Fibroblast of skin of scalp (primary cell): ENCODE measurements at places on chromosomes 16 and 17.

GRCh38 chr16:55376045-55376444, 52.0 kb downstream of the IRX6 start:
- no peak for DNase-seq

DNA sequence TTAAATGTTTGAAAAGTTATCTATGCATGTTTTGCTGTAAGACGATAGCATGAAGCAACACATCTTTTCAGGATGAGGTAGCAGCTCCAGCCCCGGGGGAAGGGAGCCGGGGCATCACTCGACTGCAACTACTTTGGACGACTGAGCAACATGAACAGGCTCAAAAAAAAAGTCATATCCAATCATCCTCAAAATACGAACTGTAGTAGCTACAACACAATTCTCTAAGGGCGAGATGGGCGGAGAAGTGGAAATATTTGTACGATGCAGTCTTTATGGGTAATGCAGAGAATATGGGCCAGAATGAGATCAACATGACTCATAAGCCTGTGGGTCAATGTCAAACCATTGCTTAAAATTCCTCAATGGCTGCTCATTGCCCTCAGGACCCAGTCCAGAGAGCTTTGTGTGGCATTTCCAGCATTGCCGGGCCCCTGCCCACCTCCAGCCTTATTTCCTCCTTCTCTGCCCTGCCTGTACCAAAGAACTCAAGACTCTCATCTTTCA, 17.7 kb upstream of the SMURF2 start:
- peak; percentile 99 for DNase-seq

DNA sequence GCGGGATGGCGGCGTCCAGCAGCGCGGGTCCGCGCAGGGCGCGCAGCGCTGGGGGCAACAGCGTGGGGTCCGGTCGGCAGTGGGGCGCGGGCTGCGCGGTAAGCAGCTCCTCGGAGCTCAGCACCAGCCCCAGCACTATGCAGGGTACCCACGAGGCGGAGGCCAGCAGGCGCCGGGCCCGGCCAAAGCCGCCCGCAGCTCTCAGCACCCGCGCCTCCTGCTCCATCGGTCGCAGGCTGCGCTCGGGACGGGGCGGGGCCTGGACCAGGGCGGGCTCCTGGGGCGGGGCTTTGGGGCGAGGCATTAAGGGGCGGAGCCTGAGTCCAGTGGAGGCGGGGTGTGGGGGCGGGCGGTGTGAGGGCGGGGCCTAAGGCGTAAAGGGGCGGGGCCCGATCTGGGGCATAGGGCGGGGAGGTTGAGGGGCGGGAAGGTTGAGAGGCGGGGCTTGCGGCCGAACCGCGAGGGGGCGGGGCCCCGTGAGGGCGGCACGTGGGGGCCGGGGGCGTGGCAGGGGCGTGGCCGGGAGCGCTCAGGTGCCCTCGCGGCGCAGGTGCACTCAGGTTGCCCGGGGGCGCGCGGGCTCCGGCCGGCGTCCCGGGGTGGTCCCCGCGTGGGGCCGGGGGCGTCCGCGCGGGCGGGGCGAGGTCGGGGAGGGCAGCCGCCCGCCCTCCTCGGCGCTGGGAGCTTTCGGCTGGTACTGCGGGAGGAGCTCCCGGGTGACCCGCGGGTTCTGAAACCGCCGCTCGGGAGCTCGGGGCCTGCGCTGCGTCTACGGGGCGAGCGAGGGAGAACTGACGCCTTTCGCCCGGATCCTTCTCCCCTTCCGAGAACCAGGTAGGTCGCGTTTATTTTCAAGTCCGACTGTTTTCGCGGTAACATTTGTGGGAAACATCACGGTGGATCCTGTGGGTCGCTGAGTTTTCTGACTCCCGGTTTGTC, 1.4 kb upstream of the SLC22A31 start:
- DNase-seq, result peak; percentile 74

DNA sequence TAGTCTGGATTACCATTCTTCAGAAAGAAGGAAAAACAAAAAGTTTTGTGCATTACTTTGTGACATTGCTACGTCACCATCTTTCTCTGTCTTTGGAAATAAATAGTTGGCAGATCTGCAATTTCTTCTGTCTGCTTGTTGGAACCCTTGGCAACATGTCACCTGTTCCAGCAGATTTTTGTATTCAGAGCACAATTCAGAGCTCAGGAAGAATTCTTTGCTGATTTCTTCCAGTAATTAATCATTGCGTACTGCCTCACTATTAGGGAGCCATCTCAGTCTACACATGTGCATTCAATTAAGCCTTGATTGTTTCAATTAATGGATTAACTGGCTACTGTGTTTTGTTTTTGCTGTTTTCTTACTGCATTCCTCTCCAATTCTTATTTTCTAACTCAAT, 467.2 kb downstream of the CDH8 start:
- DNase-seq, result no peak

GRCh38 chr16:61763013-61763412, 273.2 kb downstream of the CDH8 start:
- no peak for DNase-seq

DNA sequence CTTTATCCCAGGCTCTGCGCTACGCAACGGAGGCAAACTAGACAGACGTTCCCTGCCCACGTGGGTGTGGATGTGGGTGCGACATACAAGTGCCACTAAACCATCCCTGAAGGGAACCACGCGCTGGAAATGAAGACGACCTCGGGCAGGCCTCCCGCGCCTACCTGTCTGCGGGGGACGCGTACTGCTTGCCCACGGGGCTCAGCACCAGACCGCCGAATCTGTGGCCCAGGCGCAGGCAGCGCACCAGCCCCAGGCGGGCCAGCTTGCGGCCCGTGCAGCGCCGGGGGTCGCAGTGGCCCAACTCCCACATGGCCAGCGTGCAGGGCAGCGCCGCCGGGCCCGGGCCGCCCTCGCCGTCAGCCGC, 480 bp downstream of the TSR3 start:
- no peak for DNase-seq

DNA sequence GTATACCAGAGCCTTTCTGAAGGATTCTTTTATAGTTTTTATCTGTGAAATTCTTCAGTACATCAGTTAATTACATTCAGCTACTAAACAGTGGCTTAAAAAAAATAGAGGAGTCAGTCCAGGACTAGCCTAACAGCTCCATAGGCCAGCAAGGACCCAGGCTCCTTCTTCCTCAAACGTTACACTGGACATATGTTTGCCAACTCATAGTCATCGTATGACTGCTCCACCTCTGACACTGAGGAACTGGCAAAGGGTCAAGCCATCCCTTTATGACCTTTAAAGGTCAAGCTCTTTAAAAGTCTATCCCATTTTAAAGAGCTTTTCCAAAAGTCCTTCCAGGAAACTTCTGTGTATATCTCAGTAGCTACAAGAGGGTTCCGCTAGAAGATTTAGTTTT, 36.6 kb downstream of the PHLPP2 start:
- no peak for DNase-seq

DNA sequence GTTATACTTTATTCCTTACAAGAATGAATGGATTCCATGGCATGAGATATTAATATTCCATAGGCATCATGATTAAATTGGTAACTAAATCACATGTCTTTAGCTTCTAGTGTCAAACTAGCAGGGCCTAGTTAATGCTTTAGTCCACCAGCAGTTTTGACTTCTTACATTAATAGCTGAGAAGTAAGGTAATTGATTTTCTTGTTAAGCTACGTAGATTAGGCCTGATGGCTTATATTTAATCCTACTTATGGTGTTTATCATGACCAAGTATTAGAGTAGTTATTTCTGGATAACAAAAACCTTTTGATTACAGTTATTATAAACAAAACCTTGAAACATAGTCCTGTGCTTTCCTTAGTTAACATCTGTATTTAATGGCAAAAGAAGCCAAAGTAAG, 184.5 kb downstream of the TANC2 start:
- DNase-seq, result no peak

DNA sequence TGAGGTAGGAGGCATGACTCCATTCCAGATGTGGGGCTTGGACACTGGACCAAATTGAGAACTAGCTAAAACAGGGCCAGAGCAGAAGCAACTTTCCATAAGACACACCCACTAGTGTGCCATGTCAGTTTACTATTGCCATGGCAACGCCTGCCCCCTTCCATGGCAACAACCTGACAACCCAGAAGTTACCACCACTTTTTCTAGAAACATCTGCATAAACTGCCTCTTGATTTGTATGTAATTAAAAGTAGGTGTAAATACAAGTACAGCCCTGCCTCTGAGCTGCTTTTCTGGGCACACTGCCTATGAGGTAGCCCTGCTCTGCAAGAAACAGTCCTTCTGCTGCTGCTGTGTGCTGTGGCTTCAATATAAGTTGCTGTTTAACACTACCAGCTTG, 19.5 kb upstream of the SCNN1B start:
- no peak for DNase-seq

DNA sequence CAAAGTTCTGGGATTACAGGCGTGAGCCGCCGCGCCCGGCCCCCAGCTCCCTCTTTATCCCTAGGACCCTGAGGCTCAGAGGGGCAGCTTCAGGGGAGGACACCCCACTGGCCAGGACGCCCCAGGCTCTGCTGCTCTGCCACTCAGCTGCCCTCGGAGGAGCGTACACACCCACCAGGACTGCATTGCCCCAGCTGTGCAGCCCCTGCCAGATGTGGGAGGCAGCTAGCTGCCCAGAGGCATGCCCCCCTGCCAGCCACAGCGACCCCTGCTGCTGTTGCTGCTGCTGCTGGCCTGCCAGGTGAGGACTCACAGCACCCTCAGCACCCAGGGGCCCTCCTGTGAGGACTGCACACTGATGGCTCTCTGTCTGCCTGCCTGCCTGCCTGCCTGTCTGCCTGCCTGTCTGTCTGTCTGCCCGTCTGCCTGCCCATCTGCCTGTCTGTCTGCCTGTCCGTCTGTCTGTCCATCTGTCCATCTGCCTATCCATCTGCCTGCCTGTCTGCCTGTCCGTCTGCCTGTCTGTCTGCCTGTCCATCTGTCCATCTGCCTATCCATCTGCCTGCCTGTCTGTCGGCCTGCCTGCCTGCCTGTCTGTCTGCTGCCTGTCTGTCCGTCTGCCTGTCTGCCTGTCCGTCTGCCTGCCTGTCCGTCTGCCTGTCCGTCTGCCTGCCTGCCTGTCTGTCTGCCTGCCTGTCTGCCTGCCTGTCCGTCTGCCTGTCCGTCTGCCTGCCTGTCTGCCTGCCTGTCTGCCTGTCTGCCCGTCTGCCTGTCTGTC, 5.0 kb downstream of the GCGR start:
- no peak for DNase-seq

GRCh38 chr17:69323806-69324205, 3.1 kb downstream of the ABCA5 start:
- no peak for DNase-seq

DNA sequence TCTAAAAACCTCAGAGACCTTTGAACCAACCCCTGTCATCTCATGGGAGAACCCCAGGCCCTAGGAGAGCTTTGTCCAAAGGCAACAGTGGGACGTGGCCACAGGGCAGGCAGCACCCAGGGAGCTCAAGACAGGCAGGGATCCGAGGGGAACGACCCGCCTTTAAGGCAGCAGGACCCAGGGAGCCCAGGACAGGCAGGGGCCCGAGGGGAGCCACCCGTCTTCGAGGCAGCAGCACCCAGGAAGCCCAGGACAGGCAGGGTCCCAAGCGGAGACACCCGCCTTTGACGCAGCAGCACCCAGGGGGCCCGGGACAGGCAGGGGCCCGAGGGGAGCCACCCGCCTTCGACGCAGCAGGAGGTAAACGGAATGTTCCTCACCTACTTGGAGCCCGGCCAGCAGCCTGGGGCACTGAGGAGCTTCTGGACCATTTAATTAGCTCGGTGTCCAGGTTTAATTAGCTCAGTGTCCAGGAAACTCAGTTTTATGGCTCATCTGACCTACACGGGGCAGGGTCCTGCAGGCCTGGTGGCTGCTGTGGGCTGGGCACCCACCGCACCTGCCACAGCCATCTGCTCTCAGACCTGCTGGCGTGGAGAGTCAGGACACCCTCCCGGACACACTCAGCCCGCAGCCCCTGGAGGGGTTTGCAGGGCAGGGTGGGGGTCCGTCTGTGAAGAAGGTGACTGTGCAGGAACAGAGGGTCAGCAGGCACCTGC, 24.4 kb downstream of the PIEZO1 start:
- DNase-seq, result no peak

DNA sequence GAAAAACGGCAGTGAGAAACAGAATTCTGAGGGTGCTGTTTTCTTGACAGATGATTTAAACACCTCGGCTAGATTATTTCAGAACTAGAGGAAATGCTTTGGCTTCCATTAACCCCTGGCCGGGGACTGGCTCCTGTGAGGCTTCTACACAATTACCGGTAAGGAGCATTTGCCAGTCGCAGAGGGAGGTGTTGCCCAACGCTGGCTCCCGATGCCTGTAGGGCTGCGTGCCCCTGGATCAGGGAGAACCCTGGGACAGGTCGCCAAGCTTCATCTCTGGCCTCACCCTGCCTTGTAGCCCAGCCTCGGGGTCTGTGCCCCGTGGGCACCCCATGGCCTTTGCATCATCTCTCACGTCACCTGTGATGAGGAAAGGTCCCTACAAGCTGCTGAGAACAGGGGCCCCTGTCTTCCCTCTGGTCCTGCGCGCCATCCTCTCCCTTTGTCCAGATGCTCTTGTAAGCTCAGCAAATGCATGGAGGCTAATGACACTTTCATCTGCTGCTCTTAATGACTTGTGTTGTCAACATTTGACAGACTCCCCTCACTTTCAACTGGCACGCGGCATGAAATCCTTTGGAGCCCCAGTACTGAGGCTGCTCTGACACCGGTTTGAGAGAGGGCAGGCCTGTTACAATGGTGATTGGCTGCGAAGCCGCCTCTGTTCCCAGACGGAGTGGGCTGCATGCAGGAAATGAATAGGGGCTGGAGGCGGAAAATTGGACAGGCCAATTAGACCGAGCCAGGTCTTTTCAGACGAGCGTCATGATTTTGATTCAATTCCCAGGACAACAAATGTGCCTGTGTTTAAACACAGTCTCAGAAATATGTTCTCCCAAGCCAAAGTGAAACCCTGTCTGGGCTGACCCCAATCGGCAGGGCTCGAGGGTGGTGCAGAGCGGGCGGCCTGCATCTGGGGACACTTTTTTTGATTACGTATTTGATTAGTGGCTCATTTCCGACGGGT, 85.5 kb upstream of the DOC2B start:
- no peak for DNase-seq

- DNase-seq, result peak; percentile 48
Observed at GRCh38 chr17:82400830-82401229, 17.3 kb upstream of the HEXD start.

DNA sequence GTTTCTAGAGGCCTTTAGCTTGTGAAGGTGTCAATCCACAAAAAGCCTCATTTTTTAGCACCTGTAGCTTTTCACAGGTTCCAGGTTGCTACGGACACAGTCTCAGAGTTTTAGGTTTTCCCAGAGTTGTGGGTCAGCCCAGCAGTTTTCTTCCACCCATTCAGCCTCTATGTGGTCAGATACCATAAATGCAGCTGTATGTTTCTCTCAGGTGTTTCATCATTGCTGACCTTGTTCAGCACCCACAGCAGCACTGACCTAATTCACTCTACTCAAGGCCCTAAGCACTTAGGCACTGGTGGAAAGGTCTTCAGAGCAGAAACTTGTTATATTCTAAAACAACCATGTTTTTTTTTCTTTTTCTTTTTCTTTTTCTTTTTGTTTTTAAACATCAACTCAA, 15.0 kb upstream of the SPACA3 start:
- no peak for DNase-seq
